Thyroid gland (tissue), 4 donors: ENCODE measurements at places on chromosomes 7 and 10. TPM values are rescaled to one million over a fixed set of nuclear protein-coding genes. Genes with fewer than 3 reads are reported as not detected.

- no peaks in the 10 kb centered on the region for H3K27me3 ChIP-seq
- no peaks in the 10 kb centered on the region for H3K36me3 ChIP-seq
- no peak overlapping the region for H3K4me3 ChIP-seq
Observed at GRCh38 chr7:48512892-48513291, 341.6 kb downstream of the ABCA13 start.

- no peaks in the 10 kb centered on the region for H3K4me1 ChIP-seq
- no peak for DNase-seq
- H3K27ac ChIP-seq = no peak overlapping the region
Observed at GRCh38 chr10:37632641-37633040, 224.8 kb downstream of the ZNF248 start.

SOSTDC1 gene
- 1.1 TPM for total RNA-seq

CALCR gene
- not detected for total RNA-seq

GRCh38 chr10:113982769-113983168 lies 60.9 kb upstream of the ADRB1 start:
- H3K4me1 ChIP-seq = peaks cover 29% of the 10 kb centered on the region
- no peaks in the 10 kb centered on the region for H3K27me3 ChIP-seq

GRCh38 chr7:150753826-150754603 lies 16.8 kb downstream of the GIMAP5 start:
- no peaks in the 10 kb centered on the region for H3K36me3 ChIP-seq
- no peak overlapping the region for H3K4me3 ChIP-seq

- no peak for DNase-seq
- no peaks in the 10 kb centered on the region for H3K4me1 ChIP-seq
- no peak overlapping the region for H3K27ac ChIP-seq
- no peak overlapping the region for H3K4me3 ChIP-seq
- H3K27me3 ChIP-seq = no peaks in the 10 kb centered on the region
- H3K36me3 ChIP-seq = peaks cover 32% of the 10 kb centered on the region
Observed at GRCh38 chr7:92485974-92486373, 8.2 kb upstream of the ERVW-1 start.

DNA sequence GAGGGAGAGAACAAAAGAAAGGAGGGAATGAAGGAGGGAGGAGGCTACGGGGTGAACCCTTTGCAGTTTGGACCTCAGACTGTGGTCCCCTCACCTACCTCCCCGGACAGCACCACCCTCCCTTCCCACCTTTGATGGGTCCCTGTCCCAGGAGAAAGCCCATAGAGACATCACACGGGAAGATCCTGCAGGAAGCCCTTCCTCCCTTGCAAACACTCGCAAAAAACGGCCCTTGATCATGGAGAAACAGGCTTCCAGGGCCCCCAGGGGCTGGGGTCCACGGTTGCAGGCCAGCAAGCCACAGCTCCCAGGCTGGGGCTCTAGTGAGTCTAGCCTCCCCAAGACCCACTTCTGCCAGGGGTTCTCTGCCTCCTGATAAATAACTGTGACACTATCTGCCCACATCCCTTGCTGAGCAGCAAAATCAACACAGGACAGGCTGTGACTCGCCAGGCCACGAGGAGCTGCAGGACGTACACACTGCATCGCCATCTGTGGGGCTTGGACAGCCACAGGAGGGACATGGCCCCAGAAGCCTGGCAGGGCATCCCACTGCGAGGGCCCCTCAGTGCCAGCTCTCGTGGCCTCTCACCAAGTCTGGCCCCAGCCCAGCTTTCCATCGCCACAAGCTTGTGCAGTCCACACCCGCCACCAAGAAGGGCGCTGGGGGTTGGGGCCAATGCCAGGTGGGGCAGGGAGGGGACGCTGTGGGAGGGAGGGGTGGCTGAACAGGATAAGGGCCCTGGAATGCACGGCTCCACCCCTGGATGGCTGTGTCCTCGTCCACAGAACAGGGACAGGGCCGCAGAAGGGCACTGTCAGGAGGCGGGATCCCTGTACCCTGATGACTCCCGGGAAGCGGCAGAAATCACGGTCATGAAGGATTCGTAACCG lies 34.2 kb downstream of the PDGFA start:
- DNase-seq = no peak
- no peak overlapping the region for H3K4me3 ChIP-seq
- no peaks in the 10 kb centered on the region for H3K27me3 ChIP-seq
- no peaks in the 10 kb centered on the region for H3K4me1 ChIP-seq

NUPR2 gene
- total RNA-seq = 38.5 TPM

DNA sequence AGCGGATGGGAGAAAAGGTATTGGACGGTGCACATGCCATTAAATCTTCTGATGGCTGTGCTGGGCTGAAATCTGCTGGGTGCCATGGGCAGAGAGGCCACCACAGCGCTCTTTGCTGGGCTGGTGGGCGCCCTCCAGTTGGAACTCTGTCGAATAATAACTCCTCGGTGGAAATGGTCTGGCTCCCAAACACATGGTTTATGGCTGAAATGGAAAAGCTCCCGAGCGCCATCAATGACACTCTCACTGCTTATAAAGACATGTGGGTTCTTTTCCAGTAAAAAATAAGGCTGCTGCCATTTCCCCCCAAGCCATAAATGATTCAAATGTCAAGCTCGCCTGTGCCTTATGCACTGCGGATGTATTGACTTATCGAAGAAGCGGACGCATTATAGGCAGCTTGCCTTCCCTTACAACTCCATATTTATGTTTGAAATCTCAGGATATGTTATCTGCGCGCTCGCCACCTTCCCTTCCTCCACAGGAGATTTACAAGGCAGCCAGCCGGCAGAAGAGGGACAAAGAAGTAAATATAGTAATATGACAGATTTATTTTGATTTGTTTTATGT lies 239.0 kb upstream of the MKI67 start:
- no peak overlapping the region for H3K27ac ChIP-seq
- no peaks in the 10 kb centered on the region for H3K27me3 ChIP-seq
- no peaks in the 10 kb centered on the region for H3K36me3 ChIP-seq
- no peak for DNase-seq
- no peaks in the 10 kb centered on the region for H3K4me1 ChIP-seq
- no peak overlapping the region for H3K4me3 ChIP-seq

GRCh38 chr7:121529003-121529402 lies 132.9 kb upstream of the FAM3C start:
- DNase-seq = no peak
- H3K27me3 ChIP-seq = no peaks in the 10 kb centered on the region
- no peaks in the 10 kb centered on the region for H3K36me3 ChIP-seq
- H3K4me1 ChIP-seq = no peaks in the 10 kb centered on the region
- H3K4me3 ChIP-seq = no peak overlapping the region

DNA sequence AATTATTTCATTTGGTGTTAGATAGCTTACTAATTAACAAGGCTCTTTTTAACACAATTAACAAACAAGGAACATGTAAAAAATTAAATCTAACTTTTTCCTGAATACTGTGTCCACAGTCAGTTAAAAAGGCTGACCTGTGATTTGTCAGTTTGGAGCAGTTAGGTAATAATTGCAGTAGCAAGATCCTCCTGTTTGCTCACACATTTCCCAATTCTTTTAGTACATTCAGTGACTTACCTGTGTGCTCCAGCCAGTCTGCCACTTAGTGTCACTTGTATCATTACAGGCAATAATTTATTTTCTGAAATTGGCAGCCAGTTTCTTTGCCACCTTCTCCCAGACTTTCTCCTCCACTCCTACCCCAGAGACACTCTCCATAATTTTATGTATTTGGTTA lies 66.8 kb downstream of the LHFPL3 start:
- DNase-seq = no peak
- H3K27me3 ChIP-seq = no peaks in the 10 kb centered on the region
- no peak overlapping the region for H3K4me3 ChIP-seq
- H3K4me1 ChIP-seq = no peaks in the 10 kb centered on the region
- H3K27ac ChIP-seq = no peak overlapping the region

- no peaks in the 10 kb centered on the region for H3K36me3 ChIP-seq
- no peak for DNase-seq
- no peaks in the 10 kb centered on the region for H3K4me1 ChIP-seq
- H3K27me3 ChIP-seq = no peaks in the 10 kb centered on the region
Observed at GRCh38 chr10:38146579-38147333, 52.6 kb downstream of the ZNF37A start.

- no peak overlapping the region for H3K27ac ChIP-seq
- no peak overlapping the region for H3K4me3 ChIP-seq
- H3K36me3 ChIP-seq = no peaks in the 10 kb centered on the region
- no peak for DNase-seq
- no peaks in the 10 kb centered on the region for H3K27me3 ChIP-seq
Observed at GRCh38 chr10:636016-636730, 53.3 kb downstream of the DIP2C start.

- no peaks in the 10 kb centered on the region for H3K36me3 ChIP-seq
- peaks cover 14% of the 10 kb centered on the region for H3K4me1 ChIP-seq
- no peak for DNase-seq
- H3K27me3 ChIP-seq = no peaks in the 10 kb centered on the region
- H3K27ac ChIP-seq = no peak within 1 kb of the TSS
Observed at GRCh38 chr10:122560279-122560804, at the start of gene DMBT1. DMBT1 (plus strand) TSS chr10:122560754; CDS start chr10:122560771, 17 bp downstream.

DNA sequence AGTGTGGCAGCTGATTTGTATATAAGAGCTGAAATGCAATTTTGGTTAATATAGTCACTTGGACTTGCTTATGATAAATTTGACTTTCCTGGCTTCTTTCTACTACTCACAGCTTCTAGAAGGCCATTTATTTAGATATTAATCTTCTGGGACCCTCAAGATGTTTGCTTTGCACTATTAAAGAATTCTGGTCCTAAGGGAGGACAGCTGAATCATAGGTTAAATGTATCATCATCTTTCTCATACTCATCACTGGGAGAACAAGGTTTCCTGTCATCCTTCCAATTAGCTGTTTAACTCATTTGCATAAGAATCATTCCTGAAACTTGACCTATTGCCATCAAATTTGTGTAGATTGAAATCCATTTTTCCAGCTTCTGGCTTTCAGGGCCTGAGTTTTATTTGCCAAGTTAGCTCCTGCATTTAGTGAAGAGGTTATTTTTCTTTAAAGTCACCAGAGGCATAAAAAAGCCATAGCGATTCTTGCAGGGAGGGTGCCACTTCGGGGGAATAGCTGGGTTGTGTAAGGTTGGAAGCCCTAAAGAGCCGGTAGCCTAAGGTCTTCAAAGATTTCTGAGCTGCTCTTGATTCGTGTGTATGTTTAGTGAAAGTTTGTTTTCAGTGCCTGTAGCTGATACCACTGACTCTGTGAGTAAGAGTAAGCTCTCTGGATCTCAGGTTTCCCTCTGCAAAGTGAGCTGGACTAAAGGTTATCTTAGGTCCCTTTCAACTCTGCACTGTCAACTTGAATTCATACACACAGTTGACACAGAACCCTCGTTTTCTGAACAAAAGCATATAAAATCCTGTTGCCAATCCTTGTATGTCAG lies 4.3 kb downstream of the MAP3K8 start:
- peaks cover 38% of the 10 kb centered on the region for H3K4me1 ChIP-seq
- H3K27me3 ChIP-seq = no peaks in the 10 kb centered on the region
- peaks cover 8% of the 10 kb centered on the region for H3K36me3 ChIP-seq
